ENCODE measurements at places on chromosomes 4 and X.

GRCh38 chrX:53223955-53224859 is 800 bp downstream of the KDM5C start:
- DNase-seq, result no peak

GRCh38 chr4:83906561-83906960 is 370.7 kb downstream of the GPAT3 start:
- DNase-seq, result no peak

DNA sequence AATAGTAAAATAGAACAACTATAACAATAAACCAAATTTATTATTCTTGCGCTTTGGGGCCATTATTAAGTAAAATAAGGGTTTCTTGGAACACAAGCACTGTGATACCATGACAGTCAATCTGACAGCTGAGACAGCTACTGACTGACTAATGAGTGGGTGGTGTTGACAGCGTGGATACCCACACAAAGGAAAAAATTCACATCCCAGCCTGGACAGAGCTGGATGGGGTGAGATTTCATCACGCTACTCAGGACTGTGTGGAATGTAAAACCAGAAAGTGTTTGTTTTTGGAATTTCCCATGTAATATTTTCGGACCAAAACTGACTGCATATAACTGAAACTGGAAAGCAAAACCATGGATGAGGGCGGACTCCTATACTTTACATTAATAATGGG is 48.8 kb downstream of the IGFBP7 start:
- no peak for DNase-seq

GRCh38 chr4:40194602-40195161 is 2.1 kb upstream of the RHOH start:
- no peak for DNase-seq

DNA sequence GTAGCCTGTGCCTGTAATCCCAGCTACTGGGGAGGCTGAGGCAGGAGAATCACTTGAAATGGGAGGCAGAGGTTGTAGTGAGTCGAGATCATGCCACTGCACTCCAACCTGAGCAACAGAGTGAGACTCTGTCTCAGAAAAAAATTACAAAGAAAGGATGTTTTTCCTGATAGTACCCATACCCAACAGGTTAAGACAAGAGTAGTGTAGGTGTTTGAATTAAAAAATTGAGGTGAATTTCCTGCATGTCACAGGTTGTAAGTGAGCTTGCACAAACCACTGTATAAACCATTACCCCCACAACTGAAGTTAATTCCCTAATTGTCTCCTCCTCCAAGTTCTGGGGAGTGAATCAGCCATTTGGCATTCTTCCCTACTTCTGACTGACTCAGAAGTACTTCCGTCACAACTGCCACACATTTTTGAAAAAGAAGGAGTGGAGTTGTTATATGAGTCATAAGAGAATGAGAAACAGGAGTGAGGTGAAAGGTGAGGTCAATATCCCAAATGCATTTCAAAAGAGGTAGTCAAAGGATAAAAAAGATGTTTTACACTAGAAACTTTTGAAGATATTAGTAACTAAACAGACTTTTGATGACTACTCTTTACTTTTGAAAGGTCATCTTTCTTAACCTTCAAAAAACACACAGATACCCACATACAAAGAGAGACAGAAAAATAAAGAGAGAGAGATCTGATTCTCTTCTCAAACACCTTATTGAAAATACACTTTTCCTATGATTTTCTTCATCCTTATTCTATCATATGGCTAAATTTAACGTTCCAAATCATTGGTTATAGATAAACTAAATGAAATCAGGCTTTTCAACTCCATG is 134.5 kb downstream of the BTC start:
- no peak for DNase-seq

GRCh38 chr4:40596522-40596921 is 33.1 kb downstream of the RBM47 start:
- no peak for DNase-seq

DNA sequence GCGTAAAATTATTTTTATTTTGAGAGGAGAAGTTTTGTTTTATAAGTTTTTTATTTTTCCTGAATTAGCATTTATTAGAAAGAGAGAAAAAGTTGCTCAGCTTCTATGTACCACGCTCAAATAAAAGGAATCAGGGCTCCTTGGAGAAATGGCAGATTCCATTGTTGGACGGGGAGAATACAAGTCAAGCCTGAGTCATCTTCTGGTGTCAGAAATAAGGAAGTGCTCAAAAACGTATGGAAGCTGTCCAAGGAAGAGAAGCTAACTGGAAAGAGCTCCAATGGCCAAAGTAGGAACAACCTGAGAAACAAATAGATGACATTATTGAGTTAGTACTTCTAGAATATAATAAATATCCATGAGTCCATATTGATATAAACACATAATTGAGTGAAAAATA is 89.3 kb upstream of the NEIL3 start:
- no peak for DNase-seq

Data from SHP77 treated with DMSO at 0.1 percent for 48 hours (cell line).